ENCODE measurements at places on chromosomes 11 and 22.

DNA sequence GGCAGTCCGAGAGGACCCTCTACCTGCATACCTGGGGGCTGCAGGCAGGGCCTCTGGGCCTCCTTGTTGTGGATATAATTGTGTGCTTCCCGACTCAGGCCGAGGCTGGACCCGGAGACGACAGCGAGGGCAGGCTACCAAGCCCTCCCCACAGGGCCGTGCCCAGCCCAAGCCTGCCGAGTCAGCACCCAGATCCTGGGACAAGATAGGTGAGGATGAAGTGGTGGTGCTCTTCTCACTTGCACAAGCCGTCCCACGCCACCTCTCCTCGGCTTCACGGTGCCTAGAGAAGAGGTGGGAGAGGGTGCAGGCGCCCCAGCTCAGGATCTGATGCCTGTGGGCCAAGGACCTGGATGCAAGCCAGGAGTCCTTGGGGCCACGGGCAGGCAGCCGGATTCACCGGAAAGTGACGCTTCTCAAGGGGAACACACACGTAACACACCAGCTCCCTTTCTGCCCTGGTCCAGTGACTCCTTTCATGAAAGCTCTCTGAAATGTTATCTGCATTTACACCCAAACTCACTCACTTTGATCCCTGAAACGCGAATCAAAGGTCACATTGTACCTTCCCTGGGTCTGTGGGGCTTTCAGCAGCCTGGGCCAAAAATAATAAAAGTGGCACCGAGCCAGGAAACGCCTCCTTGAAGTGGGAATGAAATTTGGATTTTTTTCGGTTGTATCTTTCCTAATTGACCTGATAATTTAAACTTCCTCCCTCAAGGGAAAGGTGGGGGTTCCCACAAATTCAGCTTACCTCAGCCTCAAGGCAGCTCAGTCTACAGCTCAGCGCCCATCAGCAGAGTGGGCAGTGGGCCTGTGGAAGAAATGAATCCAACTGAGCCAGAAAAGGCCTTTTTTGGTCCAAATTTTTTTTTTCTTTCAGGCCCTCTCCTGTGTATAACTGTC lies 1.1 kb upstream of the GNB1L start:
- DNase-seq, result peak; percentile 36

DNA sequence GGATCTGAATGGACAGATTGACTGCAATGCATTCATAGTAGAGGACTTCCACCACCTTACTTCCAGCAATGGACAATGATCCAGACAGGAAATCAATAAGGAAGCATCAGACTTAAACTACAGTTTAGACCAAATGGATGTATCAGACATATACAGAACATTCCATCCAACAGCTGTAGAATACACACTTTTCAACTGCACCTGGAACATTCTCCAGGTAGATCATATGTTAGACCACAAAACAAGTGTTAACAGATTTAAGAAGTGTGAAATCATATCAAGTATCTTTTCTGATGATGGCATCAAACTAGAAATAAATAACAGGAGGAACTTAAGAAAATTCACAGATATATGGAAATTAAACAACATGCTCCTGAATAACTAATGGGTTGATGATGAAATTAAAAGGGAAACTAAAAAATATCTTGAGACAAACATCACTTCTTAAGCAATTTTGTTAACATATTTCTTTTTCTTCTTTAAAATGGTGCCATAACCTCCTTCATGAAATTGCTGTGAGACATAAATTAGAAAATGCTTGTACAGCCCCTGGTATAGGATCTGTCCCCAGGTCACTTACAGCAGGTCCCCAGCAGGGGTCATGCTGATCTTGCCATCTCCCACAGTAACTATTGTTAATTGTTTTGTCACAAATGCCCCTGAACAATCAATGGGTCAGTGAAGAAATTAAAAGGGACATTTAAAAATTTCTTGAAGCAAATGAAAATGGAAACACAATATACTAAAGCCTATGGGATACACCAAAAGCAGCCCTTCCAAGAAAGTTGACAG lies 100.0 kb upstream of the OR4B1 start:
- DNase-seq, result no peak

DNA sequence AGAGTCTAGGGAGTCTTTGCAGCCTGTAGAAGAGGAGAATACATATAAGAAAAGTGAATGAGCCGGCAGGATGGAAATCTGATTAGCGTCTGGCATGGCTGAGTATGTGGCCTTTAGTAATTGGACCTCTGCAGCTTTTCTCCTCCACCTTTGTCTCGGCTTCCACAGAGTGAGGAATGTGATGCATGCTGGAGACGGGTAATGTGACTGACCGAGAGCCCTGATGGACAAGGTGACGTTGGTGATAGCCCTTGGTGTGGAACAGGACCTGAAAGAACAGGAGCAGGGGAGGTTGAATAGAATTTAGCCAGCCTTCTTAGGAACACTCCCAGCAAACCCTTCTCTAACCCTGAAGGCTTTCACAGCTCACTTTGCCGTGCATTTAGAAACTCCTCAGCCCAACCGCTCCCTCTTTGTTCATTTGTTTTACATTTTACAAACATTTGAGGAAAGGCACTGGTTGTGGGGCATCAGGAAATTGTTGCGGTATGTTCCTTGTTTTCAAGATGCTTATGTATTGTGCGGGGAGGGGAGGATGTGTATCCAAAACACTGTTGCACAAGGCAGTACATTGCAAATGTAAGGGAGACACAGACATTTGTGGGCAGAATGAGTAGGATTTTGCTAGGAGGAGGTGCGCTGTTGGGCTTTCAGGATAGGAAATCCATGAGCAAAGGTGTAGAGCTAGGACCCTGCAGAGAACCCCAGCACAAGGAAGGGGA lies 6.9 kb downstream of the GTPBP1 start:
- DNase-seq, result no peak

DNA sequence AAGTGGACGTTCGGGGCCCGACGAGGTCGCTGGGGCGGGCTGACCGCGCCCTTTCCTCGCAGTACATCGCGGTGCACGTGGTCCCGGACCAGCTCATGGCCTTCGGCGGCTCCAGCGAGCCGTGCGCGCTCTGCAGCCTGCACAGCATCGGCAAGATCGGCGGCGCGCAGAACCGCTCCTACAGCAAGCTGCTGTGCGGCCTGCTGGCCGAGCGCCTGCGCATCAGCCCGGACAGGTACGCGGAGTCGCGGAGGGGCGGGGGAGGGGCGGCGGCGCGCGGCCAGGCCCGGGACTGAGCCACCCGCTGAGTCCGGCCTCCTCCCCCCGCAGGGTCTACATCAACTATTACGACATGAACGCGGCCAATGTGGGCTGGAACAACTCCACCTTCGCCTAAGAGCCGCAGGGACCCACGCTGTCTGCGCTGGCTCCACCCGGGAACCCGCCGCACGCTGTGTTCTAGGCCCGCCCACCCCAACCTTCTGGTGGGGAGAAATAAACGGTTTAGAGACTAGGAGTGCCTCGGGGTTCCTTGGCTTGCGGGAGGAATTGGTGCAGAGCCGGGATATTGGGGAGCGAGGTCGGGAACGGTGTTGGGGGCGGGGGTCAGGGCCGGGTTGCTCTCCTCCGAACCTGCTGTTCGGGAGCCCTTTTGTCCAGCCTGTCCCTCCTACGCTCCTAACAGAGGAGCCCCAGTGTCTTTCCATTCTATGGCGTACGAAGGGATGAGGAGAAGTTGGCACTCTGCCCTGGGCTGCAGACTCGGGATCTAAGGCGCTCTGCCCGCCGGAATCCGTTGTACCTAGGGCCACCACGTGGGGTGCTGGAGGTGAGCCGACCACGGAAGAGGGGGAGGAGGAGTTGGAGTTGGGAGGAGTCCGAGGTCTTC lies 771 bp downstream of the MIF start:
- peak; percentile 49 for DNase-seq

GRCh38 chr22:35837101-35837727 lies 119.5 kb downstream of the APOL5 start:
- no peak for DNase-seq

- DNase-seq, result no peak
Observed at GRCh38 chr11:36010010-36010740, 66.3 kb downstream of the LDLRAD3 start.

DNA sequence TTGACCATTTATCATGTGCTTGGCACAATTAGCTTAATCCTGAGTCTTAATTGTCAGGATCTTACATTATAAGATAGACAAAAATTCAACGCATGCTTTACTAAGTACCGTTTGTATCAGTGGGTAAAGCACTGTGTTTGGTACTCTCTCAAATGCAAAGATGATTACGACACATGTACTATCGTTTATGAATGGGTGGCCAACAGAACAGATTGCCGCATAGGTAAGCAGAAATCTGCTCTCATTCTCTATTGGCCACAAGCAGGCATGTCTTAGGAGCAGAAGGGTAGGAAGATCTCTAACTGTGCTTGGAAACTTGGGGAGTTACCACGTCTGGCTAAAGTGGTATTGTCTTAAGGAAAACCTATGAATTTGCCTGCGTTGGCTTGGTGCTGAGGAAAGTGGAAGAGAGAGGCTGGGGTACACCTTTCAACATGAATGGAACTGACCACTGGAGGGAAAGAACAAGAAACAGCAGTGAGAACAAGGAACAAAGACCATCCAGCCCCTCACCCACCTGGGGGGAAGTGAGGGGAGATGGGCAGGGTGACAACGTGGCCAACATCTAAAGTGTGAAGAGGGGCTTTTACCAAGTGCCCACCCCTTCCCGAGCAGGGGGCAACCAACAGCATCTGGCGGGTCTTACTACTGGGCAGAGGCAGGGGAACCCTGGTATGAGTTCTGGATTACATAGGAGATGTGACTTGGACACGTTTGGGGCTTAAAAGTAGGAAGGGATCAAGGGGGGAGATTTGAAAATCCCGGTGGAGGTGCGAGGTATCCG lies 1.0 kb upstream of the TUBA8 start:
- no peak for DNase-seq

- DNase-seq, result no peak
Observed at GRCh38 chr22:49272546-49273125, 555.0 kb downstream of the BRD1 start.

- DNase-seq, result no peak
Observed at GRCh38 chr11:9577556-9577955, 4.1 kb downstream of the WEE1 start.

DNA sequence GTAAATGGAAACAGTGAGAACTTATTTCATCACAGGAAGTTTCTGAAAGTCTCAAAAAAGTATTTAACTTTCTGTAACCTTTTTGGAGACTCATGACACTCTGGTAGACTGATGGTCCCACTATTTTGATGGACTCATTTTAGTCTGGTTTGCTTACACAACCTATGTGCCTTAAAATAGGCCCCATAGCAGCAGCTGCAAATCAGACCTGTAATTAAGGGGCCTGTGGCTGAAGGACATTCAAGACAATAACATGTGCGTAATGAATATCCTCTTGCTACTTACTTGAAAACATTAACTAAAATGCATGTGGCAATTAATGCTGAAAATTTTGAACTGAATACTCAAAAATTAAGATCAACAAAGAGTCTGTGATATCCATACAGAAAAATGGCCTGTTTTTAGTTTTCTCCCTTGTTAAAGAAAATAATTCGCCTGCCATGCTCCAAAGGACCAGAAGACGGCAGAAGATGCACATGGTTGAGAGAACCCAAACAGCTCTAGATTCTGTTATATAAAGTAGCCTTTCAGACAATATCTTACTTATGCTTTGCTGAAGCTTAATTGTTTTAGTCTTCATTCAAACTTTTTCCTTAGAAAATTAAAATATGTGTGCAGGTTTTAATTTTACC lies 568.5 kb downstream of the KCNA4 start:
- no peak for DNase-seq

DNA sequence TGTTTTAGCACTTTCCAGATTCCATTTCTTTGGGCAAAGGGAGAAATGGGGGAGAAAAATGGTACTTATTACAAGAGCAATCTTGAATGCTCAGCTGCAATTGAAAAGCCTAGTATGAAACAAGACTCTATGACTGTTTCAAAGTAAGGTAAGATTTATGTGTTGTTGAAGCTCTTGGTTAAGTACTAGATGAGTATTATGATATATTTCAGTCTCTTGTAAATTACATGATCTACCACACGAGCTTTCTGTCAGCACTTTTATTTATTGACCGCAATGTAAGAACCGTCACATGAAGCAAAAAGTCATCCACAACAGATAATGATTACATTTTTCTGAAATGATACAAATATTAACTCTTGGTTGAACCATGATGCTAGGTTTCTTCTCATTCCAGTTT lies 906.7 kb upstream of the CHORDC1 start:
- DNase-seq, result no peak

DNA sequence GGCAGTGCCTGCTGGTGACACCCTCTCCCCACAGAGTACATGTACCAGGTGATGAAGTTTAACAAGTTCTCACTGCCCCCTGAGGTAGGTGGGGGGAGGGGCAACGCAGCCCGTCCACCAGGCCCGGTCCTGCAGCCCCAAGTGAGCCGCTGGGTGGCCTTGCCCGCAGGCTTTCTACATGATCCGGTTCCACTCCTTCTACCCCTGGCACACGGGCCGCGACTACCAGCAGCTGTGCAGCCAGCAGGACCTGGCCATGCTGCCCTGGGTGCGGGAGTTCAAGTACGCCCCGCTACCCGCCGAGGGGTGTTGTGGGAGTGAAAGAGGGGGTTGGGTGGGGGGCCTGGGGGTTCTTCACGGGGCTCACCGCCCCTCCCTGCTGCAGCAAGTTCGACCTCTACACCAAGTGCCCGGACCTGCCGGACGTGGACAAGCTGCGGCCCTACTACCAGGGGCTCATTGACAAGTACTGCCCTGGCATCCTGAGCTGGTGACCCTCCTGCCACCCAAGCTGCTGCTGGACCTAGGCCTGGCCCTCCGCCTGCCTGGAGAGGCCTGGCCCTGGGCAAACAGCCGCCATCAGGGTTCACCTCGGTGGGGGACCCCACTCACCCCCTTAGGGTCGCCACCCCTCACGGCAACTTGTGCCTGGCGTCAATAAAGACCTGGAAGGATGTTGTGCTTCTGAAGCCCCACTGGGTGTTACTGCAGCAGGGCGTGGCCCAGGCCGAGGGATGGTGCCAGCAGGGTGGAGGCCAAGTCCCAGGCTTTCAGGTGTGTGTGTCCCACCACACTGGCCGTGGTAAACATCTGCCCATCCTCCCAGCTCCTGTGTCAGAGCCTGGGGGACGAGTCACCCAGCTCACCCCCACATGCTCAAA lies 2.9 kb downstream of the MIOX start:
- DNase-seq, result no peak

DNA sequence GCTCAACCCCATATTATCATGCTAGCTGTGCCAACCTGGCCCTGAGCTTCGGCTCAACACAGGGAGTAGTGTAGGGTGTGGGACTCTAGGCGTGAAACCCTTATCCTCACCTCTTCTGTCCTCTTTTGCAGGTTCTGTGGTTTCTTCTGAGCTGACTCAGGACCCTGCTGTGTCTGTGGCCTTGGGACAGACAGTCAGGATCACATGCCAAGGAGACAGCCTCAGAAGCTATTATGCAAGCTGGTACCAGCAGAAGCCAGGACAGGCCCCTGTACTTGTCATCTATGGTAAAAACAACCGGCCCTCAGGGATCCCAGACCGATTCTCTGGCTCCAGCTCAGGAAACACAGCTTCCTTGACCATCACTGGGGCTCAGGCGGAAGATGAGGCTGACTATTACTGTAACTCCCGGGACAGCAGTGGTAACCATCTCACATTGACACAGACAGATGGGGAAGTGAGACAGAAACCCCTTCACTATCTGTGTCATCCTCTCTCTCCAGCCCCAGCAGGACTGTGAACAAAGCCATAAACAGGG lies 76.4 kb downstream of the GGTLC2 start:
- DNase-seq, result no peak

All from T-helper 9 cell (primary cell).